ENCODE measurements at places on chromosomes 1 and 21.

- DNase-seq, result no peak
Observed at GRCh38 chr1:12511516-12512468, 106.2 kb downstream of the DHRS3 start.

DNA sequence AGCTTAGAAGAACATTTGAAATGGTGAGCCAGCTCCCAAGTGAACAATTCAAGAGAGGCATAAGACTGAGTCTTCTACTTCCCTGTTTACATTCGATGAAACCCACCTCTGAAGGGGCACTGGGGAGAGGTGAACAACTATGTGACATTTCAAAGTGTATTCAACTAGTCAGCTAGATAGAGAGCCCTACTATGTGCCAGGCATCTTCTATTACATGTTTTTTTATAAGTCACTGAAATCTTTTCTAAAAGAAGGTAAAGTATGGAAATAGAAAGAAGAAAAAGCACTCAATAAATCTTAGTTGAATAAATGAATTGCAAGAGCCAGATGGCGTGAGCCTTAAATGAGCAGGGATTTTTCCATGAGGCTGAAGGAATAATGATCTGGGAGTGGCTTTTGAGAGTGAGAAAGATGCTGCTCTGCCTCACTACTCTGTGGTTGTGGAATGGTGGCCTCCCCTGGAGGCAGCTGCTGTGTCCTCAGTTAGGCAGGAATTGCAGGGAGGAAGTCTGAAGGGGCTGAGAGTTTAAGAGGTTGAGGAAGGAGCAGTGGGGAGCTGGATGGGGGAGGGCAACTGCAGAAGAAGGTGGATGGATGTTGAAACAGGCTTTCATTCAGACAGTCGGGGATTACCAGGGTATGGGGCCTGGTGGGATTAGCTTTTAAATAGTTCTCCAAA is 10.4 kb upstream of the PTPRF start:
- no peak for DNase-seq

DNA sequence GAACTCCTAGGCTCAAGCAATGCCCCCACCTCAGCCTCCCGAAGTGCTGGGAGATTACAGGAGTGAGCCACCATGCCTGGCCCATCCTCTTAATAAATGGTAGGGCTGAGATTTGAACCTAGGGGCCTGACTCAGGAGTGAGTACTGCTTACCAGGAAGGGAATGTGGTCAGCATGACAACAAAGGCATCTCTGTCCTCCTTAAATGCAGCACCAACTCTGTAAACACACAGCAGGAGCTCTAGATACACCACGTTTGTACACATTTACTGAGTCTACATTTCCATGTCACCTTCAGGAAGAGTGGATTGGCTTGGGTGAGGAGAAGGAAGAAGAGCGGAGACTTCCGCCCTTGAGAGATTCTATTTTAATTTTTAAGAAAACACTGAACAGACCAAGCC is 38.5 kb downstream of the HIVEP3 start:
- no peak for DNase-seq

- no peak for DNase-seq
Observed at GRCh38 chr21:38857152-38857825, 51.6 kb downstream of the ETS2 start.

GRCh38 chr1:93958726-93959100 is 49.5 kb upstream of the GCLM start:
- DNase-seq, result no peak

DNA sequence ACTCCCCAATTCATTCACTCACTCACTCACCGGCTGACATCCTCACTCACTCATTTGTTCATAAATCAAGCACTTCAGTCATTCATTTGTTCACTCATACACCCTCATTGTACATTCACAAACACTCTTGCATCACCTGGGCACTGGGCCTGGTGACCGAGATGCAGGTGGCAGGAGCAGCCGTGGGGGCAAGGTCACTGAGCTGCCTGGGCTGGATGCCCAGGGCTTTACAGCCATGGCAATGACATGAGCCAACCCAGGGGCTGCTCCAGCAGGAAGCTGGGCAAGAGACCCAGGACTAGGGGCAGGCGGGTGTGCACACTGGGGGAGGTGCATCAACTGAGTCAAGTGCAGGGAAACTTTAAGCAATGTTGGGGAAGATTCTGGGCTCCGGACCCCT is 113.6 kb upstream of the IGSF21 start:
- no peak for DNase-seq

DNA sequence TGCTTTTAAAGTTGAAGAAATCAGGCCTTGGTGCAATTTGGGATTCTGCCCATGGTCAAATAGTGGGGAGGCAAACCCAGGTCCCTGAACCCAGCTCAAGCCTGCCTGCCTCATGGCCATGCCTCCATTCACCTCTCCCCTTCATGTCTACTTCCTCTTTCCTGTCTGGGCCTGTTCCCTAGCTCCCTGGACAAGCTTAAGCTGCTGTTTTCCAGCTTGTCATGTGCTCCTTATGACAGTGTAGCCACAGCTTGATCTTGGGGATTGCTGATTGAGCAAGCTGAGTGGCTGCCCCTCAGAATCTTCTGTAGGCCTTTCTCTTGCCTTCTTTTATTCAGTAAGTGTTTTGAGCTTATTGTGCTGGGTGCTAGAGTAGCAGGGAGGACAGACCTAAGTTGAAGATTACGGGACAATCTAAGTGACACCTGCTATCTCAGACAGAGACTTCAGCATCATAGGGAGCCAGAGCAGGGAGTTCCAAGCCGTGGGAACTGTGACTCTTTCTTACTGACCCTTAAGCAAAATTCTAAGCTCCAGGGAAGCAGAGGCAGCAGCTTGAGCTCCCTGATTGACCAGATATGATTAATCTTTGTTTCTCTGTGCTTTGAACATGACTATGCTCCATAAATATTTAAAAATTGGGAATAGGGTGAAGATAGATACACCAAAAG is 520 bp upstream of the MR1 start:
- peak; percentile 19 for DNase-seq

- peak; percentile 67 for DNase-seq
Observed at GRCh38 chr1:44031252-44032169, at the start of gene SLC6A9. Gene SLC6A9 (minus strand): TSS chr1:44031462. CDS start chr1:44024277, 7,185 bp downstream.

GRCh38 chr1:21652937-21653743 is 16.0 kb downstream of the RAP1GAP start:
- DNase-seq, result no peak

DNA sequence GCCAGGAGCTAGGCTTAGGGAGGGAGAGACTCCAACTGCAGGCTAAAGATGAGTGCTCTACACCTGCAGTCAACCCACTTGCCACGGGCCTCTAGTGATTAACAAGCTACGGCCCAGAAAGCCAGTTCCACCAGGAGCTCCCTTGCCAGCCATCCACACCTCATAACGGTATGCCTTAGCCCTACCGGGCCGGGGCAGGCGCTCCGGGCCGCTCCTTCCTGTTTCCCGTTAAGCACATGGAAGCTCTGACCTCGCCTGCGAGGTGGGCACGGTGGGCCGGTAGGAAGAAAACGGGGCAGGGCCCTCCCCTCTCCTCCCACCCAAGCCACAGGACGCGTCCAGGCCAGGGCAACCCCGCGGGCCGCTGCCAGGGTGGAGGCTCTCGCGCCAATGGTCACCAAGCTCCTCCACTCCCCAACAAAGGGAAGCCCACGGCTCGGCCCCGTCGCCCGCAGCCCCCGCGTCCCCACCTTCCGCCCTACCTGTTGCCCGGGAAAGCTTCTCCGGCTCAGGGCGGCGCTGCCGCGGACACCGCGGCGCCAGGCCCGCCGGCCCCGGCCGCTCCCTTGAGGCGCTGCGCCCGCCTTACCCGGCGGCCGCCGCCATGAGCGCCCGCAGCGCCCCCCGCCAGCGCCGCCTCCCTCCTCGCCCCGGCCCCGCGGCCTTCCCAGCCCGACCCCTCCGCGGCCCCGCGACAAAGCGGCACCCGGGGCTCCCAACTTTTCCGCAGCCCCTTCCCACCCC is 627 bp downstream of the CERS2 start:
- peak; percentile 48 for DNase-seq

DNA sequence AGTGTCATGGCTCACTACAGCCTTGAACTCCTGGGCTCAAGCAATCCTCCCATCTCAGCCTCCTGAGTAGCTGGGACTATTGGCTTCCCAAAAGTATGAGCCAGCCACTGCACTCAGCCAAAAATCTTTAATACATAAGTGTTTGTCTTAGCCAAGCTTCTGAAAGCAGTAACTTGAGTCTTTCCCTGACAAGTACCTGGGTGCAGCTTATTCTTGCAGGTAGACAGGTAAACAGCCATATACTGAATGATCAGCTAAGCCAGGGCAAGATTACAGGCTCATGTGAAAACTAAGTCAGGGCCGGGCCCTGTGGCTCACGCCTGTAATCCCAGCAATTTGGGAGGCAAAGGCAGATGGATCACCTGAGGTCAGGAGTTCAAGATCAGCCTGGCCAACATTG is 7.8 kb downstream of the MEAF6 start:
- DNase-seq, result no peak

DNA sequence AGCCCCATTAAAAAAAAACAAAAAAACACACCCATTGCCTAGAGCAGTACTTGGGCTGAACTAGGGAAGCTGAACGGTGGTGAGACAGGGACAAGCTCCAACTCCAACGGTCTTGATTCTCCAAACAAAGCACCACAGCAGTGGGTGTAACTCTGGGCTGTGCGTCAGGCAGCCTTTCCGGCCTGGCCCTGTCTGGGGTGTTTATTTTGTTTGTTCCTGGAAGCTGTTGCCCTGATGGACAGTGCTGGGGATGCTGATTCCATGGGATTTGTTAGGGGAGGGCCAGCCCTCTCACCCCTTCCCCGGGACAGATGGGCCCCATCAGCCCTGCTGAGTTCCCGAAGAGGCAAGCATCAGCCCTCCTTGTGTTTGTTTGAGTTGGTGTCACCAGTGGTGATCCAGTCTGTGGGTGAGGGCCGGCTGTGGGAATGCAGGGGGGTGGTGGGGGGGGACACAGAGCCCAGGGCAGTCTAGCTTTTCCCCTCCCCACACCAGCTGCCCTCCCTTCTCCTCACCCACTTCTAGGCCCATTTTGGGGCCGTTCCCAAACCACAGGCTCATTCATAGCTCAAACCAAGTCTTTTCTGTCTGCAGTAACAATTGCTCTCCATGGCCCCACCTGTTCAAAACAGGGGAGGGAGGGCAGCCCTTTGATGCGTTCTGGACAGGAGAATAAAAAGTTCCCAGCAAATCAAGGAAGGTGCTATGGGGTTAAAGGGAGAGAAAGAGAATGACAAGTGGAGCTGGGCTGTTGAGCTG is 4.5 kb downstream of the WNT2B start:
- no peak for DNase-seq

GRCh38 chr1:169733924-169734323 is at the start of gene SELE:
Gene SELE (minus strand): TSS chr1:169734079. CDS start chr1:169733612, 467 bp downstream.
- DNase-seq, result no peak

GRCh38 chr1:228989176-228989575 is 253.9 kb downstream of the RHOU start:
- DNase-seq, result no peak

- DNase-seq, result no peak
Observed at GRCh38 chr1:220655509-220655908, 34.7 kb upstream of the C1orf115 start.

DNA sequence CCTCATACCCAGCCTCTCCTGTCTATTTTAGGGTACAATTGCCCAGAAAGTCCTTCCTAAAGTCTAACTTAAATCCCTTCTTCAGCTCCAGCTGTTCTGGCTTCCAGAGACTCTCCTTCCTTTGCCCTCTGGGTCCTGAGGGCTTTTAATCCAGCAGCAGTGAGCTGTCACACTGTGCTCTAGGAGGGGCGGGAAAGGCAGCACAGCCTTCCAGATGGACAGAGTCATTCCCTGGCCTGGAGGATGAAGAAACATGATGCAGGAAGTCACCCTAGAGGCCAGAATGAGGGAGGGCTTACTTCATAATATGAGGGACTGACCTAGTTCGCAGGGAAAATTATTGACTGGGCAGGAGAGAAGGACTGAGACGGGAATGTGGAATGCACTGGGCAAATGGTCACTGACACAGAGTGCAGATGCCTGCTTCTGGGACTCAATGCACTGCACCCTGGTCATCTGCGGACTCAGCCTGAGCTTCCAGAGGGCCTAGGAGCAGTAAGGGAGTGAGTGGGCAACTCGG is 1.3 kb downstream of the SH2D2A start:
- no peak for DNase-seq

DNA sequence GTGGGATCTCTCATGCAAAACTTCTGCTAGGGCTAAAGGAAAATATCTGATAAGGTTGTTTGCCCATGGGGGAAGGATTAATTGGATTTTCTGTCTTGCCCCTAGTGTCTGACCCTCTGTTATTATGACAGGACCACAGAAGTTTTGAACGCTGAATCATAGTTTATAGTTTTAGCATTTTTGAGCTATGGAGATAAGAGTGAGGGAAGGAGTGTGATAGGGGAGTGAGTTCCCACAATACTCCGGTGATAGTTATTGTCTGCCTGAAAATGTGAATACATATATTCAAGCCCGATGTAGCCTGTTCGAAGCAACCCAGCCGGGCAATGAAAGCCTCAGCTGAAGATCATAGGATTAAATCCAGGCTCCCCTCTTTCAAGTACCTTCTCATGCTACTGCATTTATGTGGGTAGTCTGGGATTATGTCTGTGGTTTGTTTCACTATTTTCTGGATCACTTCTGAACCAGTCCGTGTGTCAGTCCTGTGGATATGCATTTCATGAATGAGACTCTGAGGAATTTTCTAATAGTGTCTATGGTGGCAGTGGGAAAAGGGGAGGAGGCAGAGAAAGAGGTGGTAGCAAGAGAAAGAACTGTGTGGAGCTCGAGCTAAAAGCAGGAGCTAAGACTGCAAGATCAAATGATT is 258.7 kb downstream of the DISC1 start:
- DNase-seq, result no peak

GRCh38 chr1:205518661-205519540 is 14.4 kb downstream of the CDK18 start:
- no peak for DNase-seq

DNA sequence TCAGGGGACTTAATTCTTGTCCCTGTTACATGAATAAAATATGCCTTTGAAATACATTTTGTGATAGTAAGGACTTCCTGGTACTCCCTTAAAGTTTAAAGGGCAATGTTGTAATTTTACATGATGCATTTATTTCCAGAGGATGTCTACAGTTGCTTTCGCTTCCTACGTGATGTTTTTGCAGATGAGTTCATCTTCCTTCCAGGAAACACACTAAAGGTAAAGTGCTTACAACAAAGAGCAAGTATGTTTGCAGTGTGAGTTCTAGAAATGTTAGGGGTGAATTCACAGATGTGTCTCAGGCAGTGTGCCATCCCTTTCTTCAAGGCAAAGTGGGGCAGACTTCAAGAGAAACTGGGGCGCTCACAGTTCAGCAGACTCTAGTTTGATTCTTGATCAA is 31.2 kb downstream of the GNPAT start:
- DNase-seq, result no peak

- no peak for DNase-seq
Observed at GRCh38 chr21:45088116-45088515, 13.7 kb downstream of the ADARB1 start.
